ENCODE measurements at places on chromosomes 16 and 17. TPM values are rescaled to one million over a fixed set of nuclear protein-coding genes. Genes with fewer than 3 reads are reported as not detected.
A peak's percentile ranks its signal among the peaks of the same experiment; 100 is the strongest.

Gene RNF157
- 1.3 TPM for total RNA-seq

DNA sequence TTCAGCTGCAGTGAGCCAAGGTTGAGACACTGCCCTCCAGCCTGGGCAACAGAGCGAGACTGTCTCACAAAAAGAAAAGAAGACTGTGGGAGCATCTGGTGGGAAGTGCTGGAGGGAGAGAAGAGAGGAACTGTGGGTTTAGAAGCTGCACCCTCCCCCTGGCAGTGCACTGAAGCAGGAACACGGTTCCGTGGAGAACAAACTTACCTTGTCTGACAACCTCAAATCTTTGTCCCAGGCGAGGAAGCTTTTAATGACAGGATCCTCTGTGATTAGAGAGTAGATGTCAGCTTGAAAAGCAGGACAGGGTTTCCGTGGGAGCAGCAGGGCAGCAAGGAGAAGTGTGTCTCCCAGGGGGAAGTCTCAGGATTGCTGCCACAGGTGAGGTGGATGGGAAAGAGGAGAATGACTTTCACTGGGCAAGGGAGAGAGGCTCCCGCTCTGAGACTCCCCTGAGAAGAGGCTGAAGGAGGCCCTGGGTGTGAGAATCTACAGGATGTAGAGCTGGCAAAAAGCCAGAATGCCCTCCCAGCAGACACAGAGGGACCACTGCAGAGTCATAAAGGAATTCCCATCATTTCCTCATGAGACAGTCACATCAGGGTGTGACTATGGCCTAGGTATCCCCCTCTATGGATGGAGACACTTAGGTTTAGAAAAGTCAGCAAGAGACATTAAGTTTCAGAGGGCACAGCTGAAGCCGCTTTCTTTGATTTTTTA lies 22.9 kb downstream of the PRR11 start:
- no peak for DNase-seq

DNA sequence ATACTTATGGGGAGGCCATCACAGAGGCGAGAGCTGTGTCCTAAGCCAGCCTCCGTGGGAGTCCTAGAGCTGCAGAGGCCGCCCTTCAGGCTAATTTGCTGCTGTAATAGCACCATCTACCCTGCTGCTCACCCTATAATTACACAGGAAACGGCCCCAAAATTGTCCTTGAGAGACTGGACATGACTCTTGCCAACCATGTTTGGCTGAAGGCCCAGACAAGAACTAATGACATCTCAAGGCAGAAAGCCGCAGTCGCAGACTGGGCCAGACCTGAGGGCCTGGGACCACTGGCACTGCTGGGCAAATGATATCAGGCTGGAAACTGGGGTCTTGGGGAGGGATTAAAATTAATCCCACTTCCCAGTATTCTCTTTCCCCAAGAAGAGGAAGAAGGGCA lies 24.1 kb downstream of the PSMD7 start:
- DNase-seq = peak; percentile 36

Gene GUCY2D
- total RNA-seq = 0.53 TPM

DNA sequence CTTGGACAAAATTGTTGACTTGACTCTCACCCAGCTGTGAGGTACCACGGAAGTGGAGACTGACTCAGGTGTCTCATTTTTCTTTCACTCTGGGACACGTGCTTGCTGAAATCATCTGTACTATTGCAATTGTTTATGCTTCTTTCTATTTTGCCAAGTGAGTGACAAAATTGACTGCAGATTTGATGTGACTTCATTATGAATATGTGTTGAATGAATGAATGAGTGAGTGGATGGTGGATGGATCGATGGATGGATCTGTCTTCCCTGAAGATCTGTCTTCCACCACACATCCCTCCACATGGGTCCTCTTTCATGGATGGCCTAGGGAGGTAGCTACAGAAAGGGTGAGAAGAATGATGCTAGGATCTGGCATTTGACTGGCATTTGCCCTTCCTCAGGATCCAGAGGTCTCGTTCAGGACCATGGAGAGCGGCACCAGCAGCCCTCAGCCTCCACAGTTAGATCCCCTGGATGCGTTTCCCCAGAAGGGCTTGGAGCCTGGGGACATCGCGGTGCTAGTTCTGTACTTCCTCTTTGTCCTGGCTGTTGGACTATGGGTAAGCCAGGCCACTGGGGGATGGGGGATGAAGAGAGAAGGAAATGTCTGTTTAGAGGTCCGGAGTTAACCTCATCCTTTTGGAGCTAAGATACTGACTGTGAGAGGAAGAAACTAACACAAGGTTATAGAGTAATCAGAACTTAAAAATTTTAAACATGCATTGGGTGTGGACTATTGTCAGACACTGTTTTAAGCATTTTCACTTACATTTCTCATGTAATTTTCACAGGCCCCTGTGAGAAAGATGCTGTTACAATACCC lies 12.7 kb downstream of the SLC5A11 start:
- peak; percentile 46 for DNase-seq

Gene CYB561
- 15.4 TPM for total RNA-seq

- no peak for DNase-seq
These were observed 15.7 kb downstream of the FAM117A start for GRCh38 chr17:49748223-49748622.

Gene SPIRE2
- total RNA-seq = 0.88 TPM

Gene KLHL36
- total RNA-seq = 64.5 TPM
